SJSA1 (cell line): ENCODE measurements at places on chromosomes 5 and 9. TPM values are rescaled to one million over a fixed set of nuclear protein-coding genes. Genes with fewer than 3 reads are reported as not detected.

- H3K4me1 ChIP-seq: peaks cover 2% of the 10 kb centered on the region
- no peak overlapping the region for H3K27ac ChIP-seq
- no peak overlapping the region for H3K4me3 ChIP-seq
- 0 out of 2 replicates have a peak, but pooled peaks cover 2% of the 10 kb centered on the region for H3K36me3 ChIP-seq
- H3K27me3 ChIP-seq: no peaks in the 10 kb centered on the region
- no peak for DNase-seq
These were observed 93.8 kb upstream of the RASGRF2 start for GRCh38 chr5:80866371-80866770.

GRCh38 chr9:78607853-78608252, 310.9 kb downstream of the PSAT1 start:
- no peaks in the 10 kb centered on the region for H3K27me3 ChIP-seq
- H3K36me3 ChIP-seq: no peaks in the 10 kb centered on the region
- peaks cover 30% of the 10 kb centered on the region for H3K4me1 ChIP-seq
- no peak overlapping the region for H3K4me3 ChIP-seq
- no peak overlapping the region for H3K27ac ChIP-seq

- no peak overlapping the region for H3K4me3 ChIP-seq
- H3K27ac ChIP-seq: no peak overlapping the region
- no peaks in the 10 kb centered on the region for H3K27me3 ChIP-seq
These were observed 33.9 kb upstream of the GLIS3 start for GRCh38 chr9:4333787-4334186.

- H3K4me1 ChIP-seq: no peaks in the 10 kb centered on the region
- no peak overlapping the region for H3K4me3 ChIP-seq
- no peaks in the 10 kb centered on the region for H3K27me3 ChIP-seq
- DNase-seq: no peak
- H3K36me3 ChIP-seq: no peaks in the 10 kb centered on the region
- no peak overlapping the region for H3K27ac ChIP-seq
These were observed 192.2 kb downstream of the ROR2 start for GRCh38 chr9:91757782-91758181.

GRCh38 chr5:91162534-91163381, 220.4 kb downstream of the ARRDC3 start:
- no peak overlapping the region for H3K4me3 ChIP-seq
- peak; percentile 87 for DNase-seq
- H3K4me1 ChIP-seq: peaks cover 51% of the 10 kb centered on the region
- H3K27ac ChIP-seq: peak overlapping the region; percentile 69
- no peaks in the 10 kb centered on the region for H3K27me3 ChIP-seq

DNA sequence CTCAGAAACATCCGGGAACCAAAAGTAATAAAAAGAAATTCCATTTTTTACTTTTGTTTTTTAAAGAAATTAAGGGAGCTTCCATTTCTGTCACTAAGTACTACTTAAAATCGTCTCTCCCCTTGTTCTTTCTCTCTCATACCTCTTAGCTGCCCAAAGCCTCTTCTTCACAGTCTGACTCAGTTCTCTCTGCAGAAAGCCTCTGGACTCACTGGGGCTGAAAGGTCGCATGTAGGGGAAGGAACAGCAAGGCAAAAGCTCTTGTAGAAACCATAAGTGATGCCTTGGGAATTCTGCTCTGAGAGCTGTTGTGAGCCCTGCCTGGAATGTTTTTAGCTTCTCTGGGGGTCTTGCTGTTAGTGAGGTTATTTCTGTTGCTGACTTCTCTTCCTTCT, 100.8 kb upstream of the RANBP3L start:
- no peak overlapping the region for H3K27ac ChIP-seq
- no peaks in the 10 kb centered on the region for H3K4me1 ChIP-seq
- no peak for DNase-seq
- H3K4me3 ChIP-seq: no peak overlapping the region
- H3K27me3 ChIP-seq: peaks cover 6% of the 10 kb centered on the region

DNA sequence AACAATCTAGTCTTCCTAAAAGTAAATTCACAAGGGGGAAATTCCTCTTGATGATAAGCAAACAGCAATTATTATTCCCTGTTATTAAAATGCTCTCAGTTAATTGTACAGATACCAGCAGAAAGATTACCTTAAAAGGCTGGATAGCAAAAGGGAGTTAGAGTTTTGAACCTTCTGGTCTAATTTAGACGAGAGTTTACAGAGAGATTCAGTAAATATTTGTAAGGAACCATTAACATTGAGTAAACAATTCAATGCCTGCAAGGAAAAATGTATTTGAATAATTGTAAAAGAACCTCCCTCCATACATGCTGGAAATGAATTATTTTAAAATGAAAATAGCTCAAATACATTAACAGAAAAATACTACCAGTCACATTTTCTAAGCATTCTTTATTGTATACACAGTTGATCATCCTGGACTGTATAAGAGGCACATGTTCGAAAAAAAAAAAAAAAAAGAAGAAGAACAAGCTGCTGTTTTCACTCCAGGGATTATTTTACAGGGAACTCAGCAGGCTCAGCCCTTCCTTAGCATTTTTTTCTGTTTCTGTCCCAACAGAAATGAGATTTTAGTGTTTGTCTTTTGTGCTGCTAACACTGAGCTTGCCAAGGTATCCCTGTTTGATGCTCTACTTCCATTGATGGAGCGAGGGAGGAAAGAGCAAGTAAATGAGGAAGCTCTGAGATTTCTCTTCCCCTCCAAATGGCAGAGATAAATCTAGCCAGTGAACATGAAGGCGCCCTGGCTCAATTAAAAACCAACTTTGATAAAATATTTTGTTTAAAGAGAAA, 141.1 kb downstream of the ENC1 start:
- H3K36me3 ChIP-seq: no peaks in the 10 kb centered on the region
- no peak for DNase-seq
- H3K27me3 ChIP-seq: no peaks in the 10 kb centered on the region
- no peak overlapping the region for H3K27ac ChIP-seq

GRCh38 chr5:54476682-54477081, 21.2 kb downstream of the HSPB3 start:
- H3K4me1 ChIP-seq: no peaks in the 10 kb centered on the region
- no peak for DNase-seq
- no peak overlapping the region for H3K4me3 ChIP-seq
- H3K36me3 ChIP-seq: no peaks in the 10 kb centered on the region

GRCh38 chr5:181207214-181207959, 2.4 kb upstream of the TRIM7 start:
- no peaks in the 10 kb centered on the region for H3K27me3 ChIP-seq
- peak overlapping the region; percentile 76 for H3K27ac ChIP-seq
- peak overlapping the region; percentile 43 for H3K4me3 ChIP-seq
- peak; percentile 94 for DNase-seq
- H3K36me3 ChIP-seq: no peaks in the 10 kb centered on the region

- H3K27me3 ChIP-seq: no peaks in the 10 kb centered on the region
- no peaks in the 10 kb centered on the region for H3K4me1 ChIP-seq
- no peak for DNase-seq
- no peak overlapping the region for H3K4me3 ChIP-seq
These were observed 98.8 kb upstream of the NFIL3 start for GRCh38 chr9:91522481-91522880.

- H3K4me3 ChIP-seq: no peak overlapping the region
- no peaks in the 10 kb centered on the region for H3K27me3 ChIP-seq
- H3K27ac ChIP-seq: no peak overlapping the region
- no peaks in the 10 kb centered on the region for H3K36me3 ChIP-seq
- H3K4me1 ChIP-seq: peaks cover 6% of the 10 kb centered on the region; the same call in 1 of the 2 replicates
- no peak for DNase-seq
These were observed 66.5 kb downstream of the JMY start for GRCh38 chr5:79302454-79302853.

Gene PTPN3
- total RNA-seq: 4.8 and 11.7 TPM in 2 replicates

Gene MEGF10
- total RNA-seq: 0.03 and 0.09 TPM in 2 replicates

Gene TNC
- 35.7 and 37.6 TPM in 2 replicates for total RNA-seq

Gene CEL
- 0.61 TPM in 1 of 2 replicates, not detected in the other for total RNA-seq

Gene PPP3R2
- total RNA-seq: not detected in 2 replicates
